ENCODE measurements at places on chromosomes 4 and X.

GRCh38 chr4:26741491-26741871 lies 119.2 kb upstream of the STIM2 start:
- DNase-seq, result peak; percentile 18

- no peak for DNase-seq
Observed at GRCh38 chrX:142977128-142977914, 48.4 kb upstream of the SPANXN4 start.

DNA sequence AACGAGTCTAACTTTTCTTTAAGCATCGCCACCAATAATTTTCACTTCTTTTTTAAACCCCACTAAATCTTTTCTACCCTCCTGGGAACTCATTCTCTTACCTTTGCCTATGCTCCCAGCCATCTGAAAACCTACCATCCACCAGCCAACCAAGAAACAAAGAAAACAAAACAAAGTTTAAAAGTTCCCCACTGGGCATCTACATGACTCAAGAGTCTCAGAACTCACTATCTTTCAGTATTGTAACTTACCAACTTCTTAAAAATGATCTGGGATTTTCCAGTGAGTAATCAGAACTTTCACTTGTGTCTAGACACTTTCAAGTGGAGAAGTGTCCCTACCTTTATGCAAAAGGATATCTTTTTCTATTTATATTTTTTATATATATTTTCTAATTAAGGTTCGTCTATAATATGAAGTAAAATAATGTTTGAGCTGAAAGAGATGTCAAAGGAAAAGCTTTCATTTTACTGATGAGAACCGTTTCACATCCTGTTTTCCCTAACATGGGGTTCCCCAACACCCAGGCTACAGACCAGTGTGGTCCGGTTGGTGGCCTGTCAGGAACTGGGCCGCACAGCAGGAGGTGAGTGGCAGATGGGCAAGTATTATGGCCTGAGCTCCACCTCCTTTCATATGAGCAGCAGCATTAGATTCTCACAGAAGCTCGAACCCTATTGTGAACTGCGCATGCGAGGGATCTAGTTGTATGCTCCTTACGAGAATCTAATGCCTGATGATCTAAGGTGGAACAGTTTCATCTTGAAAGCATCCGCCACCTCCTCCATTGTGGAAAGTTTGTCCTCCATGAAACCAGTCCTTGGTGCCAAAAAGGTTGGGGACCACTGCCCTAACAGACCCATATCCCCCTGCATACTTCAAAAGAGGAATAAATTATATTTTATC lies 9.8 kb upstream of the TIGD2 start:
- no peak for DNase-seq

- DNase-seq, result no peak
Observed at GRCh38 chr4:169167957-169168858, 102.5 kb downstream of the SH3RF1 start.

DNA sequence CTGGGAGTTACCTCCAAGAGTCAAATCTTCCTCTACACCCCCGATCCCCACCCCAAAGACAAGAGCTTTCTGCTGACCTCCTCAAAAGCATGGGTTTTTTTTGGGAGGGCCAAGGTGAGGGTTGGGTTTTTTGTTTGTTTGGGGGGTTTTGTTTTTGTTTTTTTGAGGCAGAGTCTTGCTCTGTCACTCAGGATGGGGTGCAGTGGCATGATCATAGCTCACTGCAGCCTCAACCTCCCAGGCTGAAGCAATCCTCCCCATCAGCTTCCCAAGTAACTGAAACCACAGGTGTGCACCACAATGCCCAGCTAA lies 18.7 kb upstream of the WFS1 start:
- DNase-seq, result no peak

- DNase-seq, result no peak
Observed at GRCh38 chr4:101282076-101282844, 65.1 kb downstream of the PPP3CA start.

- no peak for DNase-seq
Observed at GRCh38 chr4:110108422-110108821, 90.0 kb downstream of the ELOVL6 start.

- DNase-seq, result no peak
Observed at GRCh38 chr4:28842271-28842670, 1877.9 kb upstream of the PCDH7 start.

DNA sequence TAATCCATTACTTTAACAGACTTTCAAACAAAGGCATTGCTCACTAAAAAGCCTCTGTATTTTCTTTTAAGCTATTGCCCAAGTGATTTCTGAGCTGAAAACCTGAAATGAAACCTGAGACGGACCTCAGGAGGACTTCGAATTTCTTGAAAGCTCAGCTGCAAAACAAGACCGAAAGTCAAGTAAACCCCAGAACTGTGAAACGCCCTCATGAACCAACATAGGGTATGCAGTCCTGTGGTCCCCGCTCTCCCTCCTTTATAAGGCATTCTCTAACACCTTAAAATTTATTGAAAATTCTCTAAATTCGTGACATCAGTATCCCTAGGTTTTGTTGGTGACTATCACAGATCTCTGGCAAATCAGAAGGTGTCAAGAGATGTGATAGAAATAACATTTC lies 91.8 kb downstream of the SHISA3 start:
- DNase-seq, result no peak

DNA sequence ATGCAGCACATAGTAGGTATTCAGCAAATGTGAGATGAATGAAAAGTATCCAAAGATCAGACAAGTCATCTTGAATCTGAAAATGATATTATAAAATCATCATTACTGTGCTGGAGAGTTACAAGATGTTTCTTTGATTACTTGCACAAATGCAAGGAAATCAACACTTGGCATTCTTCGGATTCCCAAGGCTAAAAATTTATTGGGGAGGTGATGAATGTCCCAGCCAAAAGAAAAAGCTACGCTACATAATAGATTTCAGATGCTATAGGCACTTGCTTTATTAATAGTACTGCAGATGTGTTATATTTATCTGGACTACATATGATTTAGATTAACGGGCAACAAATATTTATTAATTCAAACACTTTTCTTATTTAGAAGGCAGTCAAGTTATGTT lies 286.7 kb upstream of the TENM3 start:
- peak; percentile 88 for DNase-seq

- DNase-seq, result no peak
Observed at GRCh38 chrX:137916090-137916746, 350.3 kb downstream of the ZIC3 start.

GRCh38 chrX:74080165-74080564 lies 223.8 kb upstream of the ZCCHC13 start:
- no peak for DNase-seq

GRCh38 chr4:183961795-183962194 lies 56.7 kb downstream of the STOX2 start:
- DNase-seq, result no peak

GRCh38 chrX:100048156-100048555 lies 361.9 kb downstream of the PCDH19 start:
- no peak for DNase-seq

DNA sequence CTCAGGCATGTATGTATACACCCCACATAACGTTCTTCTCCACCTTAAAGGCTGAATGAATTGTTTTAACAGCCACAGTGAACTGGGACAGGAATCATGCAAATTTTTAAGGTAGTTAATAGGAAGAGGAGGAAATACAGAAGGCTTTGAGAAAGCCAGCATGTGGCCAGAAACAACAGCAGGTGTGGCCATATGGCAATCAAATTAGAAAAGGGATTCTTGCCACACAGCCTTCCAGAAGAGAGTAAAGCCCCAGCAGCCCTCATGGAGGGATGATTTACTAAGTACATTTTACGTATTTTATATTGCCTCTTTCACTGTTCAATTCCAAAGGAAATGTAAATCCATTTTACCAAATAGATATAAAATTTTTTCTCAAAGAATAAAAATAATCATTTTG lies 792.2 kb downstream of the ADGRL3 start:
- DNase-seq, result no peak

DNA sequence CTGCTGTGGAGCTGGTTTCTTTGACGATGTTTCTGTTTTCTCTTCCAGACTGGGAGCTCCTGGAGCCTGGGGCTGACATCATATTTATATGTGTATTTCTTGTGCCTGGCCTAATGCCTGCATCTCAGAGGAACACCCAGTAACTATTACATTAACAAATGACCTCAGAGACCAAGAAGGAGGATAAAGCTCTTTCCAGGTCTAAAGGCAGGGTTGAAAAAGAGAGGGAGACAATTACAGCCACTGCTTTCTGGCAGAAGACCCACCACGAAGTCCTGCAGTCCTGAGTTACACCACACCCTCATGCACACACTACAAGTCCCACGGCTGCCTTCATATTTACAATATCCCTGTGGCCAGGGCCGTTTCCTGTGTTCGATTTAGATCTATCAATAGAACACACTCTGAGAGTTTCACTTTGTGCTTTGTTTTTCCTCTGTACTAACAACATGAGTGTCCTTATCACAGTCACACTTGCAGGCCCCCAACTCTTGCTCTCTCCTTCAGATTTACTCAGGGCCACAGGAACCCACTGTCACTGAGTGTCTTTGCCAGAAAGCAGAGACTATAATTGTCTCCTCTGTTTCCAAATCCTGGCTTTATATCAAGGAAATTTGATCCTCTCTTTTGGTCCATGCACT lies 535.5 kb downstream of the MID1IP1 start:
- no peak for DNase-seq

DNA sequence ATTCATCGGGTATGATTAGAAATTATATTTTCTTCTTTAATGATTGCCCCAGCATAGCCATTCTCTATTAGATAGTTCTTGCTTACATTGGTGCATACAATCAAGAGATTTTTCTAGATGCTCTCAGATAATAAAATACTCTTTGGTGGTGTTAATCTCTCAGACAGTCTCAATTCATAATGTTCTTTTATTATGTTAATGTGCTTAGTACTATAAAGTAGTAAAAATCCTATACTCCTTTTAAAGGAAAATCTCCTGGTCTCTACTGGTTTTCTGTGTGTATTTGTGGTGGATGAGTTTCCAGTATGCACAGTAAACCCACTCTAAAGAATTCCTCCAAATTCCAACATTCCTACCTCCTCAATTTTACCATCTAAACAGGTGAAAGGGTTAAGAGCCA lies 203.5 kb downstream of the FAT4 start:
- no peak for DNase-seq

DNA sequence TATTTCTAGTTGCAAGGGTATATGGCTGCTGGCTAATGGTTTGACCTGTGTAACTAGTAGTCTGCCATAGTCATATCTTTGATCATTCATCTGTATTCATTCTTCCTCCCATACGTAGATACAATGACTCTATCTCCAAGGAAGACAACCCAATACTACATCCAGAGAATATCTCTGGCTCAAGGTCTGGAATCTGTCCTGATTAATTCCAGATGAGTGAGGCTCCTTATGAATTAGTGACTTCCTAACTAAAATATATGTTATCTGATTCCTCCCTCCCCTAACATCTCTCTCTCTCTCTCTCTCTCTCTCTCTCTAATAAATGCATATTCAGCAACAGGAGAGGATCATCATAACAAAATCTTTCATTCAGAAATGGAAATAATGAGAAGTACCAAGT lies 641.5 kb downstream of the FAT4 start:
- DNase-seq, result peak; percentile 22

- DNase-seq, result no peak
Observed at GRCh38 chr4:13137390-13137789, 346.8 kb downstream of the RAB28 start.

- DNase-seq, result no peak
Observed at GRCh38 chr4:55574252-55574651, 17.8 kb downstream of the PDCL2 start.

DNA sequence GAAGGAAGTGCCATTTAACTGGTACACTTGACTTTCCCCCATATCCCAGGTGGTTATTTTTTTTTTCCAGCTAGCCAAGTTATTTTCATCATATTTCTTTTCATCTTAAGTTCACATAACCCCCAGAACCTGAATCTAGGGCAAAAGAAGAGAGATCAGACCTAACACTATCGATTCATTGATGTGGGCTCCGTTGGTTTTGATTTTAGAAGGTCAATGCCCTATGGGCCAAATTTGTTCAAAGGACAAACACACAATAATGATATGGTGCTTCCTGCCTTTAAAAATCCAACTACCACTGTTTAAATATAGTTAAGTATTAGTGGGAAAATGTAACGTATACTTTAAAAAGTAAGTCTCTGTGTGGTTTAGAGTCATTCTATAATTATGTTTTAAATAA lies 665.7 kb downstream of the ZNF674 start:
- no peak for DNase-seq

- no peak for DNase-seq
Observed at GRCh38 chrX:25976683-25977310, 161.3 kb upstream of the MAGEB18 start.

DNA sequence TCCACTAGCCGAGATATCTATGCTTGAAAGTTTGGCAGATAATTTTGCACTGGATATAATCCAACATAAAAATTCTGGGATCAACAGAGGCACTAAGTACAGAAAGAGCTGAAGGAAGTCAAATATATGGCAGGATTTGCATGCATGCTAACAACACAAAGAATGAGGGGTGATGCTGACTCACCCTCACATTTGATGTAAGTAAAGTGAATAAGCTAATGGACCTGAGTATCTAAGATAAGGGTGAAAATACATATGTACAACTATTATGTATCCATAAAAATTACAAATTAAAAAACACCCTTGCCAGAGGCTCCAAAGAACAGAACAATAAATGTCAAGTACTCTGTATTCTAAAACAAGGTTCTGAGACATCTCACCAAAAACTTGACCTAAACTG lies 63.8 kb upstream of the PRDX4 start:
- no peak for DNase-seq

DNA sequence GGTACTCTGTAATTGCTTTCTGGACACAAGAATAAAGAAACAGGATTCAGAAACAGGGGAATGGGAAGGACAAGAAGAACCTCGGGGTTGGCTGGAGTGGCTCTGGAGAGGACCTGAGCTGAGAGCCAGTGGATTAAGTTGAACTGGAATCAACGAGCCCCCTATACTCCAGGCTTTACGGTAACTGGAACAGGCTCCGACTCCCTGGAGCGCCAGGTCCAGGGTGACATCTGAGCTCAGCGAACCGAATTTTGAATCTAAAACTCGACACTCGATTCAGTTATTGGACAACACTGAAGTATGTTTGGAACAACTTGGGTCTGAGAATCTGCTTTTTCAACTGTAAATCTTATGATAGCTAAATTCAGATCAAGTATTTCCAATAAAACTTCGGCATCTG lies 23.9 kb downstream of the HMX1 start:
- DNase-seq, result no peak

DNA sequence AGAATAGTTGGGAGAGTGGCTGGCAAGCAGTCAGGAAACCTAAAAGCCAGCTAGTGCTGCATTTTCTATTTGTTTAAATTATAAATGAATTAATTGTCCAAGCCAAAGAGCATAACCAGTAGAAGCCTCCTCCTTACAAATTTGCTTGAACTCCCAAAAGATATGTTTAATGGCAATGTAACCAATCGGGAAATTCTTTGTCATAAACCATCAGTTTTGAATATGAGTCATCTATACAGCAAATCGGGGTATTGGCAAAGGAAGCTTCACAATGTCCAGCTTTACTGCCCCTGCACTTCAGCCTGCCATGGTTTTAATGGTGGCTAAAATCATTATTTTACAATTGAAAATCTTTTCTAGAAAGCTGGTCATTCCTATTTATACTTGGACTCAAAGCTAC lies 216.6 kb downstream of the SHROOM3 start:
- DNase-seq, result no peak

- peak; percentile 90 for DNase-seq
Observed at GRCh38 chr4:72314869-72315268, 254.2 kb downstream of the ADAMTS3 start.

- DNase-seq, result peak; percentile 45
Observed at GRCh38 chr4:53531585-53532224, 59.6 kb downstream of the LNX1 start.
